ENCODE measurements at places on chromosomes 6 and 20.
A peak's percentile ranks its signal among the peaks of the same experiment; 100 is the strongest.

DNA sequence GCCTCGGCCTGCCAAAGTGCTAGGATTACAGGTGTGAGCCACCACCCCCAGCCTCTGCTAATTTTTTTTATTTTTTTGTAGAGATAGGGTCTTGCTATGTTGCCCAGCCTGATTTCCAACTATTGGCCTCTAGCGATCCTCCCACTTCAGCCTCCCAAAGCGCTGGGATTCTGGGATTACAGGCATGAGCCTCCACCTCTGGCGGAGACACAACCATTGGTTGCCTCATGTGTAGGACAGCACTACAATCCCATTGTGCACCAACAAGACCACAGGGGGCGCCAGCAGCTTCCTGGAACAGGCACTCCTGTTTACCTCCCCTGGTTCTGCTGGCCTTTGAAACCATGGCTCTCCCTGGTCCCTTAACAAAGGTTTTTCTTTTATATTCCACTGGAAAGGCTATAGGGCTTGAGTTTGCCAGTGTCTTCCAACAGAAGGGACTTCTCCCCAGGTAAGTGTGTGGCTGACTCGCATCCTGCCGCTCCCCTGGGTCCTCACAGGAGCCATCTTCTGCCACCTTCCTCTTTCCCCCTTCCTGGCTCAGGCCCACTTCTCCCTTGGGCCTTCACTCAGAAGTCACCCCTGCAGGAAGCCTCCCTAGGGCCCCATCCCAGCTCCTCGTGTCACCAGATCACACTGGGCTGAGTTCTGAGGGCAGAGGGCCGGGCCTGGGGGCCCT is 39.2 kb upstream of the TLDC2 start:
- H3K27me3 ChIP-seq, result no peaks in the 10 kb centered on the region
- no peak overlapping the region for H3K27ac ChIP-seq
- peak; percentile 52 for DNase-seq

DNA sequence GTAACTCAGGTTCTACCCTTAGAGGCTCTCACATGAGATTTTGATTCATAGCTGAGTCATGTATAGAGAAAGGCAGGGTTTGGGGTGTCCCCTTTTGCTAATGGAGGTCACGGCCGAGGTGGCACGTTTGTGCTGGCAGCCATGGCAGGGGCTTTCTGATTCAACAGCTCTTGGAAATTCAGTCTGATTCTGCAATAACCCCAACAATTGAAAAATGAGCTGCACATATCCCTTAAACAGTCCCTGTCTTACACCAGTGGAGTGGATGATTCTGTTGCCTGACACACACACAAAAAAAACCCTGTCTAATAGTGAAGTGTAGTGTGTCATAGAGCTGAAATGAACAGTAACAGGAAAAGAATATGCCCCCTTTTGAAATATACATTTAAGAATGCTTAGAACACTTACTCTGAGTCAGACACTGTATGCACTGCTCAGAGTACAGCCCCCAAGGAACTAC is 40.4 kb upstream of the ARG1 start:
- no peaks in the 10 kb centered on the region for H3K27me3 ChIP-seq
- H3K36me3 ChIP-seq, result no peaks in the 10 kb centered on the region
- DNase-seq, result no peak
- no peak overlapping the region for H3K27ac ChIP-seq

DNA sequence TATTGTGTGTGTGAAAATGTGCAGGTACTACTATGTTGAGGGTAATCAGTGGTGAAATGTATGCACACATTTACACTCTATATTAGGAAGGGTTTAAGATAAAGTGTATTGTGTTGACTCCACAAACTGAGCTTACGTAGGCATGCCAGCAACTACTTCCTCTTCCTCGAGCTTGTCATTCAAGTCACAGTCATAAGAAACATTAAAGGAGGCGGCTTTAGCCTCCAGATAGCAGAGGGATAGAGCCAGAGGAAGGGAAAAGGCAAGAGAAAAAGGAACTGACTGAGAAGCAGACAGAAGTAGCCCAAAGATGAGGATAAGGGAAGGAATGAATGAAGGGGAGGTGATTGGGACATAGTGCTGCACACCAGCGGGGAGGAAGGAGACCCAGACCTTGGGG is 55.2 kb downstream of the SMLR1 start:
- H3K27ac ChIP-seq, result no peak overlapping the region
- no peaks in the 10 kb centered on the region for H3K27me3 ChIP-seq
- DNase-seq, result no peak
- no peak overlapping the region for H3K4me3 ChIP-seq

- no peak overlapping the region for H3K4me3 ChIP-seq
- peaks cover 8% of the 10 kb centered on the region for H3K4me1 ChIP-seq
- H3K36me3 ChIP-seq, result peaks cover 33% of the 10 kb centered on the region
- H3K27me3 ChIP-seq, result no peaks in the 10 kb centered on the region
Measured at GRCh38 chr20:56395166-56395565, 2.7 kb downstream of the CSTF1 start.

GRCh38 chr20:59412181-59412580 is 111.8 kb downstream of the EDN3 start:
- no peaks in the 10 kb centered on the region for H3K4me1 ChIP-seq
- DNase-seq, result no peak
- no peak overlapping the region for H3K4me3 ChIP-seq
- H3K27ac ChIP-seq, result no peak overlapping the region
- no peaks in the 10 kb centered on the region for H3K36me3 ChIP-seq

DNA sequence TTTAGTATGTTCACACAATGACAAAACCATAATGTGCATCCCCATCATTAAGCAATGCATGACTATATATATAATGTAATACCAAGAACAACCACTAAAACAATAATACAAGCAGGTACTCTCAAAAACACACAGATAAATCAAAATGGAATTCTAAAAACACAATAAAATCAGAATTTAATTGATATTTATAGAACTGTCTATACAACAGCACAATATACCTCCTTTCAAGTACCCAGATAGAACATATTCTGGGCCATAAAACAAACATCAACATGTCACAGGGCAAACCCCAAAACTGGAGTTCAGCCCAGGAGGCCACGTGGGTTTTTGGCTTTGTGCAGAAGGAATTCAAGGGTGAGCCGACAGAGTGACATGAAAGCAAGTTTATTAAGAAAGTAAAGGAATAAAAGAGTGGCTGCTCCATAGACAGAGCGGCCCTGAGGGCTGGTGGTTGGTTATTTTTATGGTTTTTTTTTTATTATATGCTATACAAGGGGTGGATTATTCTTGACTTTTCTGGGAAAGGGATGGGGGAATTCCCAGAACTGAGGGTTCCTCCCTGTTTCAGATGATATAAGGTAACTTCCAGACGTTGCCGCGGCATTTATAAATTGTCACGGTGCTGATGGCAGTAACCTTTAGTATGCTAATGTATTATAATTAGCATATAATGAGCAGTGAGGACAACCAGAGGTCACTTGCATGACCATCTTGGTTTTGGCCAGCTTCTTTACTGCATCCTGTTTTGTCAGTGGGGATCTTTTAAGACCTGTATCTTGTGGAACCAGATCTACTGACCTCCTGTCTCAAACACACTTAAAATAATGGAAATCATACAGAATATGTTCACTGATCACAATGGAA is 5.6 kb downstream of the RAB23 start:
- no peak for DNase-seq
- H3K27me3 ChIP-seq, result no peaks in the 10 kb centered on the region
- no peaks in the 10 kb centered on the region for H3K36me3 ChIP-seq
- no peak overlapping the region for H3K4me3 ChIP-seq
- peaks cover 6% of the 10 kb centered on the region for H3K4me1 ChIP-seq
- H3K27ac ChIP-seq, result no peak overlapping the region

GRCh38 chr6:20069021-20069522 is 143.2 kb downstream of the MBOAT1 start:
- H3K27ac ChIP-seq, result no peak overlapping the region
- no peaks in the 10 kb centered on the region for H3K4me1 ChIP-seq
- H3K36me3 ChIP-seq, result no peaks in the 10 kb centered on the region
- DNase-seq, result no peak
- no peak overlapping the region for H3K4me3 ChIP-seq

DNA sequence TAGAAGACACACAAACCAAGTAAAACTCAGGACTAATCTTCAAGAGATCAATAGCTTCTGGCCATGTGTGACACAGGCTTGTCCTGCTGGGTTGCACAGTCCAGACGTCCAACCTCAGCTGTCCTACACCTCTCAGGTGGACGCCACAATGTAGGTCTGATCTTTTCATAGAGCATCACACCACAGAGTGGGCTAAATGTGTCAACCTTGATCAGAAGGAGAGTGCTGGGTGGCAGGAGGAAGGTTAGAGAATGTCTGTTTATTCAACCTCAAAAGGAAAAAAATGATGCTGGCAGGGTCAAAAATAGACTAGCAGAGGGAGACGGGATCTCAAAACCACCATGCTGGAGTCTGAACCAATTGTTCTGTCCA is 41.7 kb downstream of the GFOD1 start:
- peaks cover 6% of the 10 kb centered on the region for H3K4me1 ChIP-seq
- H3K36me3 ChIP-seq, result no peaks in the 10 kb centered on the region
- no peak for DNase-seq
- no peaks in the 10 kb centered on the region for H3K27me3 ChIP-seq
- no peak overlapping the region for H3K4me3 ChIP-seq

- DNase-seq, result no peak
- H3K4me1 ChIP-seq, result no peaks in the 10 kb centered on the region
- H3K27me3 ChIP-seq, result no peaks in the 10 kb centered on the region
- no peak overlapping the region for H3K4me3 ChIP-seq
Measured at GRCh38 chr6:159508931-159509330, 184.1 kb downstream of the SOD2 start.

GRCh38 chr6:130421585-130421984 is 55.8 kb downstream of the TMEM200A start:
- no peaks in the 10 kb centered on the region for H3K4me1 ChIP-seq
- no peaks in the 10 kb centered on the region for H3K27me3 ChIP-seq
- DNase-seq, result no peak
- H3K36me3 ChIP-seq, result no peaks in the 10 kb centered on the region

- peak; percentile 38 for DNase-seq
- no peak overlapping the region for H3K27ac ChIP-seq
- H3K27me3 ChIP-seq, result no peaks in the 10 kb centered on the region
- H3K36me3 ChIP-seq, result 0 out of 2 replicates have a peak, but pooled peaks cover 6% of the 10 kb centered on the region
Measured at GRCh38 chr20:34365765-34366213, 2.7 kb downstream of the ITCH start.

DNA sequence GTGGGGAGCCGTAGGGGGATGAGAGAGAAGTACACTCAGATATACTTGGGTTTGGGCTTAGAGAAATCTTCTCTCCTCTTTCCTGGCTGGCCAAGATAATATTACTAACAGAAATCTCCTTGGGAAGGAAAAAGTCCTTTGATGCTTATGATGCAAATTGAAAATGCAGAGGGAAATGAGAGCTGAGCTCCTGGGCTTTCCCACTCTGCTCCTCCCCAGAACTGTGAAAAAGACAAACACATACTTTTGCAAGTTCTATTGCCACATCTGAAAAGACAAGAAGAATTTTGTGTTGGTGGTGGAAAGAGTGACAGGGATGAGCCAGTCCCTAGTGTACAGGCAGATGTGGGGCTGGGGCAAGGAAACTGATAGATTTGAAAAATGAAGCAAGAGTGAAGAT is 185.9 kb downstream of the ANKRD60 start:
- H3K27ac ChIP-seq, result no peak overlapping the region
- peaks cover 92% of the 10 kb centered on the region for H3K27me3 ChIP-seq

DNA sequence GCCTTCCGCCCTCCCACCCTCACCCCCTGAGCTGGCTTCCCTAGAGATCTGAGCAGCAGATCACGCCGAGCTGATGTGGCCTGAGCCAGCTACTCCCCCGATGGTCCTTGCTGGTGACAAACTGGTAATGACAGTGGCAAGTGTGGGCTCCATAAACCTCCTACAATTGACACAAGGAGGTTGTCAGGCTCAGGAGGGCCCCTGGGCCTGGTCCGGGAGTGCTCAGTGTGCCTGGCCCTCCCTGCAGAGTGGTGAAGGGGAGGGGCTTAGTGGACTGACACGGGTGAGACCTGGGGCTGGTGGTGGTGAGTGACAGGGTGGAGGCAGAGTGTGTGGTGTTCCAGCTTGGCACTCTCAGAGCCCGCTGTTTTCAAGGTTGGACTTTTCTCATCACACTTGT is 22.6 kb upstream of the MPC1 start:
- DNase-seq, result no peak
- H3K27me3 ChIP-seq, result no peaks in the 10 kb centered on the region
- H3K4me1 ChIP-seq, result no peaks in the 10 kb centered on the region
- H3K4me3 ChIP-seq, result no peak overlapping the region
- H3K36me3 ChIP-seq, result no peaks in the 10 kb centered on the region

- DNase-seq, result no peak
- H3K27me3 ChIP-seq, result no peaks in the 10 kb centered on the region
- no peaks in the 10 kb centered on the region for H3K4me1 ChIP-seq
- no peak overlapping the region for H3K27ac ChIP-seq
- H3K4me3 ChIP-seq, result no peak overlapping the region
- H3K36me3 ChIP-seq, result no peaks in the 10 kb centered on the region
Measured at GRCh38 chr6:149457316-149457884, 27.4 kb downstream of the ZC3H12D start.

DNA sequence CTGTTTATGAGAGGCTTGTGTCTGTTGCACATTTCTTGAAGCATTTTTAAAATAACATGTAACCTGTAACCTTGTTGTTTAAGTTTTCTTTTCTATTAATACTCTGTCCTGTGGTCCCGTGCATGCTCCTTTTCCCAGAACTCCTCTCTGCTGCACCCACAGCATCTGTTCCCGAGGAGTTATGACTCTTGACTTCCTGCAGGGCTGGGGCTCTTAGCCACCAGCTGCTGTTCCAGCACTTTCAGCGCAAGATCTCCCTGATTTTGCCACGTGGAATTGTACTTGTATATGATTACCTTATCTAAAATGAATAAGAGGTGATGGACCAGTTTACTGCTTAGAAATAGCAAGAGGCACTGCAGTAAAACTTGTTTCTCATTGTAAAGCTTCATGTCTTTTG is 150.6 kb downstream of the QKI start:
- no peaks in the 10 kb centered on the region for H3K36me3 ChIP-seq
- H3K27me3 ChIP-seq, result no peaks in the 10 kb centered on the region

DNA sequence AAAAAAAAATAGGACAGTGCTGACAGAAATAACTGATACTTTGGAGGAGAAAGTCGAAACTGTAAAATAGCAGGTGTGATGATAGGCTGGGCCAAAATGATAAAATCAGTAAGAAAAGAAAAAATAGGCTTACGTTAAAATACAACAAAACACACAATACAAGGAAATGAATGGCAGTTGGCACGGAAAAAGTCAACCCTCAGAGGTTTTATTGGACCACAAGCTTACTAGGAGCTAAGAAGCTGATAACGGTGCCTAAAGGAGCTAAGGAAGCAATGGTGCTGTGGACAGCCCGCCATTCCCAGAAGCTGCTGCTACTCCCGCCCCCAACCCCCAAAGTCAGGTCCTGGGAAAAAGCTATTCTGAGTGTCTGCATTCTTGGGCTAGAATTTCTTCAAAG is 55.9 kb upstream of the RNF146 start:
- no peaks in the 10 kb centered on the region for H3K27me3 ChIP-seq
- no peak overlapping the region for H3K4me3 ChIP-seq
- no peak for DNase-seq
- H3K36me3 ChIP-seq, result no peaks in the 10 kb centered on the region
- H3K27ac ChIP-seq, result no peak overlapping the region

GRCh38 chr6:83183082-83183828 is 9.8 kb downstream of the PGM3 start:
- H3K4me1 ChIP-seq, result peaks cover 8% of the 10 kb centered on the region
- H3K27ac ChIP-seq, result no peak overlapping the region
- no peaks in the 10 kb centered on the region for H3K27me3 ChIP-seq
- H3K36me3 ChIP-seq, result 0 out of 2 replicates have a peak, but pooled peaks cover 2% of the 10 kb centered on the region
- no peak for DNase-seq
